ENCODE measurements at places on chromosomes 11 and 22.

DNA sequence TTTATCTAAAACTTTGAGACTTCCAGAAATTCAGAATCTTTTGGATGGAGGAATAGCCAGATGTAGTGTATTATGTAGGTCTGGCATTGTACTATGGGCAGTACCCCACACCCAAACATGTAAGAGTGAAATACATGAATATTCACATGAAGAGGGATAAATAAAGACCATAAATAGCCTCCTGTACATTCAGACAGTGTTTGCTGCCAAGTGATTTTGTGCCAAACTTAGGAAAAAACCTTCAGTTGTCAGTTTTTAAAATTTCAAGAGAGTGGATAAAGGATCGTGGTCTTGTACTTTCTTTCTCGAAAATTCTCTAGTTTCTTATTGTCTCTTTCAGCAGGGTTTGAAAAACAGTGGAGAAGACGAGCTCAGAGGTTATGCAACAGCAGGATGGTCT, 150.3 kb upstream of the LARGE1 start:
- DNase-seq, result no peak

- no peak for DNase-seq
Measured at GRCh38 chr11:34948696-34949095, 32.3 kb downstream of the PDHX start.

- no peak for DNase-seq
Measured at GRCh38 chr11:80443177-80443576, 1002.3 kb upstream of the TENM4 start.

- DNase-seq, result no peak
Measured at GRCh38 chr22:50257041-50257440, 4.4 kb downstream of the MAPK12 start.

GRCh38 chr22:50481440-50482106, at the start of gene ADM2:
Gene ADM2, plus strand, starts transcription at chr22:50481543. Its CDS starts 305 bp downstream, at chr22:50481848.
- peak; percentile 42 for DNase-seq

DNA sequence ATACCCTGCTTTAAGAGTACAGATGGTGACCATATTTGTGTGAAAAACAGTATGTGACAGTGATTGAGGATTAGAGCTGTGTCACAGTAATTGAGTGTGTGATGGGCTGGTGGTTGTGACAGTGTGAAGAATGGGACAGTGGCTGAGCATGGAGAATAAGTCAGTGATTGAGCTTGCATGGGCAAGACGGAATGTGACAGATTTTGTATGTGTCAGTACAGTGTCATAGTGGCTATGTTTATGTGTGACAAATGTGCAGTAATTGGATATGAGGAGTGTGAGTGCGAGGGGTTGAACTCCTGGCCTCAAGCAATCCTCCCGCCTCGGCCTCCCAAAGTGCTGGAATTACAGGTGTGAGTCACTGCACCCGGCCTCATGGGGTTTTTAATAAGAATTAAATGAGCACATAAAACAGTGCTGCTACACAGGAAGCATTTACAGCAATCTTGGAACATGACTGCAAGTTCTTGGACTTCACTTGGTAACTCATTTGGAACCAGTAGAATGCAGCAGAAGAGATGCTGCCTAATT, 583 bp upstream of the RRAS2 start:
- DNase-seq, result no peak

DNA sequence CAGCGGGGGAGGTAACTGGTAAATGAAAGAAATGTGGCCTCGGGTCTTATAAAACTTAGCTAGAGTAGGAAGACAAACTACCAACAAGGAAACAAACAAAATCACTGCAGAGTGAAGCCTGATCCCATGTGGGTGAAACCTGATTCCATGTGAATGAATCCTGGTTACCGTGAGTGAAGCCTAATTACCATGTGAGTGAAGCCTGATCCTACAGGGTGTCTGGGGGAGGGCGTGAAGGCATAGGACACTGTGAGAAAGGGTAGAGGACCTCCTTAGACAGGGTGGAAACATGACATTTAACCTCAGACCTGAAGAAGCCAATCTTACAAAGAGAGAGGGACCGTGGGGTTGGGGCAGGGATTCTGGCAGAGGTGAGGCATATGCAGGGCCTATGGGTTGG, 106.2 kb upstream of the USP47 start:
- DNase-seq, result no peak

- DNase-seq, result no peak
Measured at GRCh38 chr11:13596611-13597326, 71.7 kb upstream of the FAR1 start.

DNA sequence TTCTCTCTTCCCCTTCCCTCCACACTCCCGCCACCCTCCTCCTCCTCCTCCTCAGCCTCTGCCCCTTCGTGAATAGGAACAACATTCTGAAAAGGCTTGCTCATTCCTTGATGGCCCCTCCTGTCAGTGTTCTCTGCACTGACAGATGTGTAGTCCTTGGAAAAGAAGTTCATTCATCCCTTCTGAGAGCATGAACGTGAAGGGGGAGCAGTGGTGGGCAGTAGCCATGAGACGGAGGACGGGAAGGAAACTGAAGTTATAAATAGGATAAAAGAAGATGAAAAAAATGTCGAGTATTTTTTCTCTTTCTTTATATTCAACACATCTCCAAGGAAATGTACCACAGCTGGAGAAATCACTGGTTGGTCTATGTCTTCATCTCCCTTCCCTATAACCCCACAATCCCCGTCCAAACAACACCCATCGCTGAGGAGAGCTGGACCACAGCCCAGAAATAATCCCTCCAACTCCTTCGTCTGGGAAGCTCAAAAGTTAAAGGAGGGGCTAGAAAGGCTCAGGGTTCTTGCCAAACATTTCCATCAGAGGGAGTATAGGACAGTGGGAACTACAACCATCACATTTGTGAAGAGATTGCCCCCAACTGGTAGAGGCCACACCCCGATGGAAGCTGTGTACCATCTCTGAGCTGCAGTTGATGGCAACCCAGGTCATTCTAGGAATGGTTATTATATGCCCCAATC, 33.5 kb downstream of the ETS1 start:
- DNase-seq, result no peak

DNA sequence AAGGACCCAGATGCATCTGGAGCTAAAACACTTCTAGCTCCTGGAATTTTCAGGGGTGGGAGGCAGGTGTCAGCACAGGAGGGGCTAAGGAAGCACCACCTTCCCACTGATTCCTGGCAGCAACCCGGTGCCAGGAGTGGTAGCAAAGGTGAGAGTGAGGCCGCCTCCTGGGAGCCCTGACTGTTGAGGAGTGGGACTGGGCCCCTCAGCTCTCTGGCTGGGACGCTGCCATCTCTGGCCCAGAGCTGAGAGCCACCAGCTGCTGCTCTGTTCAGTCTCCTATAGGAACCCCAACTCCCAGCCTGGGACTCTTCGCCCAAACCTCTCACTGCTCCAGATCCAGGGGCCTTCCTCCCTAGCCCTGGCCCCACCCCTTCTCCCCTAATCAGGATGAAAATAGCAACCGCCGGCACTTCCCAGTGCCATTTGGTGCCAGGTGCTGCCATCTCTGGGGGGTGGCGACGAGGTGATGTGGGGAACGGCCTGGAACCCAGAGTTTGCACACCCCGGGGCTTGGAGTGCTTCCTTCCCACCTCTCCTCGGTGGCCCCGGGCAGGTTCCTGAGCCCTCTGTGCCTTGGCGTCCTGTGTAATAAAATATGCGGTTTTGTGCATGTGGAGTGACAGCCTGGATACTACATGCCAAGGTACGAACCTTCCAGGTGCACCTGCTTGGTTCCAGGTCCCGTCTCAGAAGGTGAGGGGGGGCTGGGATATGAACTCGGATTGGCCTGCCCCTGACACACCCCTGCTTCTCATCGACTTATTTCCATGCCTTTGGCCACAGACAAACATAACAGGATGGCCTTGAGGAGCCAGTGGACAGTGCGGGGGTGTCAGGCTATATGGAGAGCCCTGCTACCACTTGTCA, 35.7 kb upstream of the CELSR1 start:
- no peak for DNase-seq

GRCh38 chr11:133175103-133175502, 357.2 kb downstream of the OPCML start:
- DNase-seq, result no peak

GRCh38 chr11:62411524-62411923, 7.3 kb upstream of the SCGB1A1 start:
- DNase-seq, result no peak

- DNase-seq, result no peak
Measured at GRCh38 chr11:102256251-102256650, 61.0 kb upstream of the BIRC3 start.

DNA sequence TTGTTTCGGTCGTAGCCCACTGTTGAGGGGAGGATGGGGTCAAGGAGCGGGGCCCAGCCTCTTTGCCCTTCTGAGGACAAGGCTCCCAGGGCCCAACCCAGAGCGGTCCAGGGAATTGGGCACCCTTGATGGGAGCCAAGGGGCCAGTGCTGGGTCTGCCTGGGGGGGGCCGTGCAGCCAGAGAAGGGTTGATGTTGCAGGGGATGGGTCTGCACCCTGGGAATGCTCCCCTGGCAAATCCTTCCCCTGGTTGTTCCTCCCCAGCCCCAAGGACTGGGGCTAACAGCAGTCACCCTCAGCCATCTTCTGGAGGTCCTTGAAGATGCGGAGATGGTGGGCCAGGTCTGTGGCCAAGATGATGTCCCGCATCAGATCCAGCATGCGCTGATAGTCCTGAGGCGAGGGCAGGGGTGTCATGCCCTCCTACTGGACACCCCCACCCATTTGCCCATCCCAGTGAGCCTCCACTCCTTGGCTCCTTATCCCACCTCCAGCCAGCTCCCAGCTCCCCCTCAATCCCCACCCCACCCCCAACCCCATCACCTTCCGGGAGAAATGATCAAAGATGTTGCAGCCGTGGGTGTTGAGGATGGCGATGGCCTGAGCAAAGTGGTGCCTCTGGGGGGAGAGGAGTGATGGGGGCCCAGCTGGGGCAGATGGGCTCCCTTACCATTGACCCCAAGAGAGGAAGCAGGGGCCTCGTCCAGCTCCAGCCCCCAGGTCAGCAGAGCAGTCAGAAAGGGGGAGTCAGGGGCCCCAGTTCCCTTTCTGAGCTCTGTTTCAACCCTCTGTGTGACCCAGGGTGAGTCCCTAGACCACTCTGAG, 95.0 kb downstream of the PDE2A start:
- no peak for DNase-seq

DNA sequence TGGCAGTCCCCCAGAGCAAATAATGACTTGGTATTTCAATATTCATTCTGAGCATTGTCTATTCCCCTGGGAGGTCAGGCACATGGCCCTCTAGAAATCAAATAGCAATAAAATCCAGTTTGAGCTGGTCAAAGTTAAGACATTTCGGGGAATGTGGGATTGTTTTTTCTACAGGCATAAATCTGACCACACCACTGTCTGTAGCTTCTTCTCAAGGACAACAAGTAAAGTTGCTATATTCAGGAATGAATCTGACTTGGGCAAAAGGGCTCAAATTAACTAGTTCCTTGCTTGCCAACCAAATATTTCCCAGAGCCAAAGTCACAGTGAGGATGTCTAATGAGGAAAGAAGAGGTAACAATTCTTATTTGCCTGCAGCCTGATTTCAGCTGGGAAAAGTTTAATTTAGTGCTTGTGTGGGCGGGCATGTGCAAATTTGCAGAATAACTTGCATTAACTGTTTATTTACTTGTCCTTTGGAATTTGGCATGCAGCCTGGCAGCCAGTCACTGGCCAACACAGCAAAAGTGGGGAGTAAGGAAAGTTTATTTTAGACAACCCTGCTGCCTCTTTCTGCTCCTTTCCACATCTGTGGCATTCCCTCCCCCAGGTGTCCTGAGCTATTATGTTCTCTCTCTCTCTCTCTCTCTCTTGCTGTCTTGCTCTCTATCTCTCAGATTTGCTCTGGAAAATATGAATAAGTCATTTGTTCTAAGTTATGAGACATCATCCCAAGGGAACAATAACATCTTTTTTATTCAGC, 51.2 kb upstream of the ARHGAP20 start:
- DNase-seq, result no peak

- DNase-seq, result no peak
Measured at GRCh38 chr11:473962-474785, 24.1 kb downstream of the PTDSS2 start.

DNA sequence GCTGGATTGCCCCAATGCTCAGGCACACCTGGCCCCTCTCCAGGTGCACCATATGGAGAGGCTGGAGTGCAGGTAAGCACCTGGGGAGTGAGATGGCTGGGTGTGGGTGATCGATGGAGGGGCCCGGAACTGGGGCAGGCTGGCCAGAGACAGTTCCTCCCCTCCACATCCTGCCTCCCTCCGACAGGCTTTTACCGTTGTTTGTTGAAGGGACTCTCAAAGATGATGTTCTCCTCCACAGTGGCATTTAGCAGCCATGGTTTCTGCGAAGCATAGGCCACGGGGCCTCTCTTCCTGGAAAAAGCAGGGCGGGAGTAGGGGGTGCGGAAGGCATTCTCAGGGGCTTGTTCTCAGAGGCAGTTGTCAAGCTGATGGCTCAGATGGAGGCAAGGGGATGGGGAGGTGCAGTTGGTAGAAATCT, 25.9 kb upstream of the KCNJ11 start:
- no peak for DNase-seq

DNA sequence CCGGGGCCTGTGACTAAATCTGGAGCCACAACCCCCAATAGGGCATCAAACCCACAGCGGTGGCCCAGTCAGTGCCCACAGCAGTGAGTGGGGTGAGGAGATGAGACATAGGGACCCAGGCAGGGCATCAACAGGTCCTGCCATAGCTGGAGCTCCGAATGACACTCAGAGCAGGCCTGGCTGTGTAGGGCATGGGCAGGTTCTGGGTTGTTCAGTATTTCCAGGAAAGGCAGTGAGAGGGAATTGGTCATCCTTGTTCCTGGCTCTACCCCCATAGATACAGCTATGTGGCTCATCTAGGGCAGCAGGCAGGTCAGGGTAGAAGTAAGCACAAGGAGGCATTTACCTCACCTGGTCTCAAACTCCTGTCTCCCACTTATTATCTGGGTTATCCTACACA, 126.6 kb downstream of the BUD13 start:
- DNase-seq, result no peak

DNA sequence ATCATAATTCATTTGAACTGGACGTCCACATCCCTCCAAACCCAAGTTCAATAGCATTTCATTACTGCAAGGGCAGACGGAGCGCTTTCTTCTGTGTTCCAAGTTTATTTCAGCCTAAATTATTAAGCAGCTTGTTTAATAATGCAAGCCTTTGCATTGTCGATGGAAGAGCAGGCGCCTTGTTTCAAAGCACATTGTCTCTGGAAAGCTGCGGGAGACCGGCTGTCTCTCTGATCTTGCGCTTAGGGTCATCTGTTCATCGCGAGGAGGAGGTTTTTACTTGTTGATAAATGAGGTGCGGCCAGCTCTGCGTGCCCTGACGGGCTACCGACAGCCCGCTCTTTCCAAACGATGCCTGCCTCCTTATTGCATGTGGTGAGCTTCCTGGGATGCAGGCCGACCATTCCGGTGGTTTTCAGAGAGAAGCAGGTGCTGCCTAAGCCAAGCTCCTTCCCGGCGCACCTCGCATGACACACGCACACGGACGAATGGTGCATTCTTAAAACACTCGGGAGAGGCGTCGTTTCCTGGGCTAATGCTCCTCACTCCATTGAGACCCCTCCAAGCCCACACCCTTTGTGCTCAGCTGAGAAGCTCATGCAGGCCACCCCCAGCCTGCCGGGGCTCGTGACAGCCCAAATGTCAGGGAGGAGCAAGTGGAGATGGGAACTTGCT, 456.9 kb downstream of the BRD1 start:
- DNase-seq, result no peak

Data from effector memory CD8-positive, alpha-beta T cell (primary cell).